ENCODE measurements at places on chromosomes 16 and 17.
A peak's percentile ranks its signal among the peaks of the same experiment; 100 is the strongest.

GRCh38 chr16:72301523-72302236 lies 129.7 kb upstream of the PMFBP1 start:
- no peak for DNase-seq

DNA sequence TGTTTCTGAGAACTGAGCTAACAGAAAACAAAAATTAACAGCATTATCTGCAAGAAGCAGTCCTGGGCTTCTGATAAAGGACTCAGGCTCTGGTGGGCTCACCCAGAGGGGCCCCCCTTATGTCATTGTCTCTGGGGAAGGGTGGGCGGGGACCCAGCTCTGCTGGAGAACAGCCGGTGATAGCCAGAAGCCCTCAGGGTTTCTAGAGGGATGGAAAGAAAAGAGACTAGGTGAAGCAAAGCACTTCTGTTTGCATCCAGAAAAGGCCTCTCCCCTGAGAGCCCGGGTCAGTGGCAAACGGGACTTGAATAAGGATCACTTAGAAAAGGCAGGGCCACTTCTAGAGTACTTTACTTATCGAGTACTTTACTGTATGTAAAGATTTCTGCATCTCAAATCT lies 7.0 kb upstream of the CDC42EP4 start:
- DNase-seq: no peak

GRCh38 chr17:75755990-75756389 lies 9.0 kb downstream of the GALK1 start:
- DNase-seq: no peak

DNA sequence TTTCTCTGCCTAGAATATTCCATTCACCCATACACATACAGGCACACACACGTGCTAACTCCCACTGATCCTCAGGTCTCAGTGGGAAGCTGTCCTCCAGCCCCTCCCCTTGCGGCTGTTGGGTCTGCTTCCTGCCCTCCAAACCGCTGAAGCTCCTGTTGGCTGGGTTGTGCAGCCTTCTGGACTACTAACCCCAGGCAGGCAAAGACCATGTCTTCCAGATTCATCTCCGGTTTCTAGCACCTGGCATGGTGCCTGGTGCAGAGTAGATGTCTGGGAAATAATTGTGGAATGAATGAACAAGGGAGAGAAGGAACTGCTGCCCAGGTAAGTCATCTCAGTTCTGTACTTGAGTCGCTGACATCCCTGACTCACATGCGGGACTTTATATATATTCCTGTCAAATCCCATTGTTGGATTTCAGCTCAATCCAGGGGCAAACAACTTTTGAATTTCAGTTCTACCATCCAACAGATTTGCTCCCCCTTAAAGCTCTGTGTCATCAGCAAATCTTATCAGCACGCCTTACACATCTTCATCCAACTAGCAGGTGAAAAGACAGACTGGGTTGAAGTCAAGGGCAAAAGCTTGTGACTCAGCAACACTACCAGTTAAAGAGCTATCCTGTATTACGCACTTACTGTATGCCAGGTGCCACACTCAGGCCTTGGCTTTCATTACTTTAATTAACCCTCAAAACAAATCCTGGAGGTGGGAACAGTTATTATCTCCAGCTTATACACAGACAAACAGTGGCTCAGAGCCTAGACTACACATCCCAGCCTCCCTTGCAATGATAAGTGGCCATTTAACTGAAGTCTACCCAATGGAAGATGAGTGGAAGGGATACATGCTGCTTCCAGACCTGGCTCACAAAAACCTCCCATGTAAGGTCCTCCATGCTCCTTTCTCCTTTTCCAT lies 51.1 kb downstream of the SRCIN1 start:
- DNase-seq: peak; percentile 68

- no peak for DNase-seq
These were observed 1.8 kb upstream of the HEATR6 start for GRCh38 chr17:60080545-60080944.

- DNase-seq: no peak
These were observed 129.9 kb upstream of the CACNG5 start for GRCh38 chr17:66704858-66705520.

- no peak for DNase-seq
These were observed at the start of gene HNF1B for GRCh38 chr17:37744961-37745800. Gene HNF1B (minus strand): TSS chr17:37745059. CDS start chr17:37744884, 175 bp downstream.

DNA sequence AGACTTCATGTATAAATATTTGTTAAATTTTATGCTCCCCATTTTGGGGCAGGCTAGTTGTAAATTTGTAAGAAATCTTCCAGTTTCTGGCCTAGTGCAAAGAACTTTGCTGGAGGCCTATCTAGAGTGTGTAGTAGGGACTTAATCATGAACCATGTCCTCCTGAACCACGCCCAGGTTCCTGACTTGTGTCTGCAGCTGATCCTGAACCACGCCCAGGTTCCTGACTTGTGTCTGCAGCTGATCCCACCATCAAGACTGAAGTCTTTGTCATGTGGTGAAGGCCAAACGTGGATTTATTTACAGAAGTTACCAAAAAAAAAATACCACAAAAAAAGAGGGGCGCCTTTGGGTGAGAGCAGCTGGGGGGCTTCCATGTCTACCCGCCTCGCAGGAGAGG lies 33.1 kb downstream of the LMF1 start:
- no peak for DNase-seq

- no peak for DNase-seq
These were observed 264.8 kb upstream of the CDH11 start for GRCh38 chr16:65386672-65387071.

- no peak for DNase-seq
These were observed 42.9 kb upstream of the MRTFB start for GRCh38 chr16:14028202-14028601.

DNA sequence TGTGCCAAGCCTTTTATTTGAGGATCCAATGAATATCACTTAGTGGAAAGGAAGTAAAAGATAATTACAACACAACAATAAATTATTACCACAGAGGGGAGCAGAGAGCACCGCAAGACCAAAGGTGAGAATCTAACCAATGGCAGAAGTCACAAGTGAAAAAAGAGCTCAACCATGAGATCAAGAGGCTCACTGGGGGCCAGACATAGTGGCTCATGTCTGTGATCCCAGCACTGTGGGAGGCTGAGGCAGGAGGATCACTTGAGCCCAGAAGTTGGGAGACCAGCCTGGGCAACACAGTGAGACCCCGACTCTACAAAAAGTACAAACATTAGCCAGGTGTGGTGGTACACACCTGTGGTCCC lies 17.7 kb downstream of the ANKRD11 start:
- no peak for DNase-seq

DNA sequence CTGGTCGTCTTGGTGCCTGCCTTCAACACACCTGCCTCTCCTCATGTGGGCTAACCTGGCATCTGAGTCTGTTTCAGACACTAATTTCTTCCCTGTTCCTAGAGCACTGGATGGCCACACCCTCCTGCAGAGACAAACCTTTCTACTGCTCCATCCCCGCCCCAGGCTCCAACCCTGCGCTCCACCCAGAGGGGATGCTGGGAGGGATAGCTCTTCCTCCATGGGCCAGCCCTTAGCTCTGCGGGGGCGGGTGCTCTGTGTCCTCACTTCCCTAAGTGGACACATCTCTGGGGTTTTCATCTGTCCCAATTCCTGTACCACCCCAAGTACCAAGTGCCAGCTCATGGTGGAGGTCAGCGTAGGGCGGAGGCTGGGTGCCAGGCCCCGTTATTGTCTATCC lies 11.0 kb upstream of the CRISPLD2 start:
- no peak for DNase-seq

GRCh38 chr17:41648411-41649195 lies 24.2 kb upstream of the KRT17 start:
- peak; percentile 73 for DNase-seq

GRCh38 chr16:67277294-67277998 lies 1.9 kb upstream of the PLEKHG4 start:
- peak; percentile 99 for DNase-seq

GRCh38 chr16:88045820-88046303 lies 94.6 kb downstream of the BANP start:
- DNase-seq: no peak

- DNase-seq: no peak
These were observed 3.4 kb upstream of the KDM6B start for GRCh38 chr17:7830616-7831015.

DNA sequence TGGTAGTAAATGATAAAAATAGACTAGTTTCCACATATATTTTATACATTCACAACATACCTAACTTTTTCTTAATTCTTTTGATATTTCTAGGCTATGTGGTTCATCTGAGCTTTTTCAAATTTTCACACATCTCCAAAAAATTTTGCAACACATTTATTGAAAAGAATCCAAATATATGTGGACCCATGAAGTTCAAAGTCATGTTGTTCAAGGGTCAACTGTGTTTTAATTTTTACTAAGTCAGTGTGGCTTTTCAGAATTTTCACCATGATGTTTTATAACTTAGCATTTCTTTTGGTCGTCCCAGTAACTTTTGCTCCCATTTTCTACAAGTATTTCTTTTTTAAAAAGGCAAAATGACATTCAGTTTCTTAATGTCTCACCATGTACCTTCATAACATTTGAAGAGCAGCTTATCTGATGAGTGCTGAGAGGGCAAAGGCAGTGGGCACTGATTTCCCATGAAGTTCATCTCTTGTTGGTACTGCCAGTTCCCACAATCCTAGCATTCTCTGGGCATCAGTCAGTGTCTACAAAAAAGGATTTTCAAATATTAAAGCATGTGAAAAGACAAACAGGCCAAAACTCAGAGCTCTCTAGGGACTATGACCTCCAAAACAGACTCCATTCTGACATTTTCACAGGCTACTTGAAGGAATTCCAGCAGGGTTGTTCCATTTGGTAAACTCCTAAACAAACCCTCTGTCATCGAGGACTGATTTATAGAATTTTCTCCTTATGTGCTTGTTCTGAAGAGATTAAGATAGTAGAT lies 80.3 kb downstream of the MRTFB start:
- no peak for DNase-seq
